Activated T-helper 1 cell treated with Interleukin-2 at 50 U/mL for 16 hours (primary cell): ENCODE measurements at places on chromosomes 11 and 22.

- no peak for DNase-seq
These were observed 55.1 kb downstream of the AAMDC start for GRCh38 chr11:77876045-77876444.

- DNase-seq: no peak
These were observed 47.9 kb upstream of the CCDC188 start for GRCh38 chr22:20198557-20199319.

- DNase-seq: no peak
These were observed 91.3 kb downstream of the RELT start for GRCh38 chr11:73467505-73467904.

- no peak for DNase-seq
These were observed 38.3 kb downstream of the CSF2RB start for GRCh38 chr22:36951746-36952145.

DNA sequence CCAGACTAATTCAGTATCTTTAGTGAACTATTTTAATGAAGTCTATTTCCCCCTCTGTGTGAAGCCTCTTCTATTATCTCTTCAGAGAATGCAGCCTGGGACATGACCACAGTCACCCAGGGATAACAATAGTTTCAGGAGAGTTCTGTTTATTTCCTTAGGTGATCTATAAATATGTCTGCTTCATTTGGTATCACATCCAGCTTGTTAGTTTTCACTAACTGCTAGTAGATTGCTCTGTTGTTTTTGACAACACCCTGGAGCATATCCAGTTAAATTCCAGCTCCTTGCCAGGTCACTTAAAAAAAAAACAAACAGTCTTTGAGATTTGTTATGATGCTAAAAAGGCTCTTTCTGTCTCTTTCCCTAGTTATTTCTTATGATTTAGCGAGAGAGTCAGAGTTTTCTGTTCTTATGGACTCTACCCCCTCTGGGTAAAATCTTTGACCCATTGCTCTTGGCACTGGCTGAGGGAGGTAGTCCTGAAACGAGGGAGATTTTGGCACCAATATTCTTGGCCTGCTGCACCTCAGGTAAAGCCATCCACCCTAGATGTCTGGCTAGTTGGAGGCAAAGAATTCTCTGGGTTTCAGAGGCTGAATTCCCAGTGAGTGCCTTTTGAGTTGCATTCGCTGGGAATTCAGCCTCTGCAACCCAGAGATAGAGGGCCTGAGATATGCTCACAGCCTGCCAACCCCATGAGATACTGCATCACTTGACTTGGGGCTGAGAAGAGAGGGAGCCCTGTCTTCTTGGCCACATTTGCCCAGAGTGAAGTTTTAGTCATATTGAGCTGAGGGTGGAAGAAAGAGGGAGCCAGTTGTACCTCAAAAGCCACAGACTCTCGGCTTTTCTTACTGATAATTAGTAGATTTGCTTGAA is 159.1 kb downstream of the PGR start:
- no peak for DNase-seq

DNA sequence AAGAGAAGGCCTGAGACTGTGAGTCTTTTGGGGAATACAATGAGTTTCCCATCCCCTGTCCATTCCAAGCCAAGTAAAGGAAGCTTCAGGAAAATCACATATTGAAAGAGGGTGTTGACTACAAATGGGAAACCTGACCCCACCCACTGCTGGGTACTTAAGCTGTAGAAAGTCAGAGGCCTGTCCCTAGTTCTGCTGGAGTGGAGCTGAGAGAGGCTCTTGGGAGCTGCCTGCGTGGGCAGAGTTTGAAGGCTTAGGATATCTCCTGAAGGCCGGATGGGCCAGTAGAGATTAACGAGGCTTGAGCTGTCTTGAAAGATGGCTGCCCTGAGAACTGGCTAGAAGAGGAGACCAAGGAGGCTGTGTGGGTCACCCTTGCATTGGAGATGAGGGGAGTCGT is 176.2 kb upstream of the NECTIN1 start:
- DNase-seq: no peak

- no peak for DNase-seq
These were observed 1309.7 kb downstream of the LRRC4C start for GRCh38 chr11:40149721-40150120.

- no peak for DNase-seq
These were observed 3.1 kb upstream of the POLD4 start for GRCh38 chr11:67356387-67356863.

- no peak for DNase-seq
These were observed 43.9 kb downstream of the RELT start for GRCh38 chr11:73420136-73420535.

GRCh38 chr11:27965559-27965958 is 142.4 kb downstream of the KIF18A start:
- no peak for DNase-seq

DNA sequence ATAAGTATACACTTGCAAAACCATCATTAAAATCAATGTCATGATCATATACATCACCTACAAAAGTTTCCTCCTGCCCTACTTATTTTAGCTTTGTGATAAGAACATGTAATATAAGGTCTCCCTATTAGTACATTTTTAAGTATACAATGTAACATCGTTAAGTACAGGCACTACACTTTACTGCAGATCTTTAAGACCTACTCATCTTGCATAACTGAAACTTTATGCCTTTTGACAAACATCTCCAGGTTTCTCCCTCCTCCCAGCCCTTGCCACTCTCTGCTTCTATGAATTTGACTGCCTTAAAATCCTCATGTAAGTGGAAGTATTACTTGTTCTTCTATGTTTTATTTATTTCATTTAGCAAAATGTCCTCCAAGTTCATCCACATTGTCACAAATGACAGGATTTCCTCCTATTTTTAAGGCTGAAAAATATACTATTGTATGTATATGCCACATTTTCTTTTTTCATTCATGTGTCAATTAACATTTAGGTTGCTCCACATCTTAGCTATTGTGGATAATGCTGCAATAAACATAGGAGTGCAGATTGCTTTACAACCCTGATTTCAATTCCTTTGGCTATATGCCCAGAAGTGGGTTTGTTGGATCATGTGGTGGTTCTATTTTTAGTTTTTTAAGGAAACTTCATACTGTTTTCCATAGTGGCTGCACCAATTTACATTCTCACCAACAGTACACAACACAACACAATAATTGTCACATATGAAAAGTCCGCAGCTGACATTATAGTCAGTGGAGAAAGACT is 471.1 kb upstream of the ANO3 start:
- DNase-seq: no peak

GRCh38 chr11:94785509-94785908 is 17.4 kb downstream of the AMOTL1 start:
- DNase-seq: no peak

DNA sequence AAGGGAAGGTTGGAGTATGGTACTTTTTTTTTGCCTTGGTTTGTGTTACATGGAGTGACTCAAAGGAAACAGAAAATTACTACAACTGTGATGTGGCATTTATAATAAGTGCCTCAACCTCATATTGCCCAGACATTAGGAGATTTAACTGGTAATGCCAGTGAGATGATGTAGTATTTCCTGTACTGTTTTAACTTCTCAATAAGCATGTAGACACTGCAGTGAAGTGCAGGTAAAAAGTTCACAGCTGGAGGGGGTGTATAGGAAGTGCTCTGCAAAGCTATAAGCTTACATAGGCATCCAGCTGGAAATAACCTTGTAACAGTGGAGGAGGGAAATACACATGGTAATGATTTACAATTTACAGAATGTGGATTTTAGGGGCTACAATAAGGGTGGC is 138.2 kb upstream of the MTMR2 start:
- DNase-seq: no peak

DNA sequence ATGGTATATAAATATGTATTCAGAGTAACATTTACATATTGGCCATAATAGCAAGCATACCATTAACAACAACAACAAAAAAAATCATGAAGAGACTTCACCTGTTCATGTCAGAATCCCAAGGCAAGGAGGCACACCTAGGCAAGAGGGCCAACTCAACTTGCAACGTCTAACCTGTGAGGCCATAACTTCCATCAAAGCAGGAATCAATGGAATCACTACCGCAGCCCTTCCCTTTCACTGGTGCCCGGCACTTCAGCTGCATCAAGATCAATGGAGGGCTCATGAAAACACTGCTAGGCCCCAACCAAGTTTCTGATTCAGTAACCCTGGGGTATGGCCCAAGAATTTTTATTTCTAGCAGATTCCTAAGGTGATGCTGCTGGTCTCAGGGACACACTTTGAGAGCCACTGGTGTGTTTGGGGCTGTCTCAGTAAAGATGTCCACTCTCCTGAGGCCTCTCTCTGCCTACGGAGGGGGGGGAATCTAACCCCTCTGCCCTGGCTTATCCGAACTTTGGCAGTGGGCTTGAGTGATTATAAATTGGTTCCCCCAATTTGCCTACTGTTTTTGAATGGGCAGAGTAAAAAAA is 8.0 kb downstream of the ZFTA start:
- DNase-seq: no peak

DNA sequence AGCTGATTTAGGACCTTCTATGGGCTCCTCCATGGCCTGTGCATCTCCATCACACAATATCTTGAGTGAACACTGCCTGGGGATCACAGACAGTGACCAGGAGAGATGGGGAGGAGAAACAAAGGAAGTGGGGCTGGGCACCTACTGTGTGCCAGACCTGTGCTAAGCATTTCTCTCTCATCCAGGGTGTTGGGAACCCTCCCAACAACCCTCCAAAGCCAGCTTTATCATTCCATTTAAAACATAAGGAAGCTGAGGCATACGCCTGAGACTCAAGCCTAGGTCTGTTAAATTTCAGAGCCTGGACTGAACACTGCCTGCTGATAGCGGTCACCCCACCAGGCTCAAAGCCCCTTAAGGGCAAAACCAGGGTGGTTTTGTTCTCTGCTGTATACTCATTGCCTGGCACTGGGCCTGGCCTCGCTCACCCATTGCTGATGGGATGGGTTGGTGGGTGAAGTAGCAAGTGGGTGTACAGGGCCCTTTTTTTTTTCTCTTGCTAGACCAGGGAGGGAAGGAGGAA is 130.1 kb downstream of the MN1 start:
- no peak for DNase-seq

DNA sequence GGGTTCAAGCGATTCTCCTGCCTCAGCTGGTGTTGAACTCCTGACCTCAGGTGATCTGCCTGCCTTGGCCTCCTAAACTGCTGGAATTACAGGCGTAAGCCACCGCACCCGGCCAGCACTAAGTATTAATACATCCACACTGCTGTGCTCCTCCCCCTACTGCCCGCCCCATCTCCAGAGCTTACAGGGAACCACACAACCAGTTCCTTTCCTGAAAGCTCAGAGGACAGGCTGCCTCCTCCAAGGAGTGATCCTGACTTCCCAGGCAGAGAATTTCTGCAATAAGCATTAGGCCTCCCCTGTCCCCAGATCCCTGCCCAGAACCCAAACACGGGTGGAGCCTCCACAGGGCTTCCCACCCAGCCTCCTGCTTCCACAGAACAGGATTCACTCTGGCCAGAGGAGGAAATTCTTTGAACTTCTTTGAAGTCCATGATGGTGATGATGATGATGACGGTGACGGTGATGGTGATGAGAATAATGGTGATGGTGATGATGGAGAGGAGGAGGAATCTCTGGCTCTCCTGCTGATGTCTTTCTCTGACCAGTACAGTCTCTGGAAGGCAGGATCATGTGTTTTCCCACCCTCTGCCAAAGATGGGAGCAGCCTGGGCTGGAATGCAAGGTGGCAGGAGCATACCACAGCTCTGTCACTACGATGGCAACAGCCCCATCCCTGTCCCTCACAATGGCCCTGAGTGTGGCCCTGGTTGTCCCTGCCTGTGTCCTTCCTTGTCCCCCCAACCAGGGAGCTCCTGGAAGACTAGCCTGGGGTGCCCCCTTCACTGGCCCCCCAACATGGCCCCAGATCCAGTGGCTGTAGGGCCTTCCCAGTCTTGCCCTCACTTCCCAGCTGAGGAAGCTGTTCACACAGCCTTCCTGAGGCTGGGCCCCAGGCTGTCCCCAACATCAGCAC is 33.5 kb upstream of the CSNK1E start:
- DNase-seq: no peak

DNA sequence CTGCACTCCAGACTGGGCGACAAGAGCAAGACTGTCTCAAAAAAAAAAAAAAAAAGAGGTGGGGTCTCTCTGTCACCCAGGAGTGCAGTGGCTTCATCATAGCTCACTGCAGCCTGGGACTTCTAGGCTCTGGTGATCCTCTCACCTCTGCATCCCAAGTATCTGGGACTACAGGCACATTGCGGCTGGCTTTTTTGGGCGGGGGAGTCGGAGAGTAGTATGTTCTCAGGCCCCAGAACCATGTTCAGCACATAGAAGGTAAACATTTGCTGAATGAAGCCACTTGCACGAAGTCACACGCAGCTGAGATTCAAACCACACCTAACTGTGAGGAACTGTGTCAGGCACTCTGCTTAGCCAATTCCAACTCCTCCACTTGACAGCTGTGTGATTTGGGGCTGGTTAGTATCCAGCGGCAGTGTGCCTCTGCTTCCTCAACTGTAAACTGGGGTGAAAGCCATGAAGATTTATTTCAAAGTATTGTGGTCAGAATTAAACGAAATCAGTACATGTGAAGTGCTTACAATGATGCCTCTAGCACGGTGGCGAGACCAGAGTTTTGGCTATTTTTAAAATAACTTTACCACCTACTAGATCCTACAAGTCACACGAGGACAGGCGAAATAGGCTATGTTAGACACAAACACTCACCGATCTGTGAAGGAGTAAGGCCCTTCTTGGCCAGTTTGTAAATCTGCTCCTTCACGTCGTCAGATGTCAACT is 789 bp downstream of the RPS13 start:
- DNase-seq: no peak

DNA sequence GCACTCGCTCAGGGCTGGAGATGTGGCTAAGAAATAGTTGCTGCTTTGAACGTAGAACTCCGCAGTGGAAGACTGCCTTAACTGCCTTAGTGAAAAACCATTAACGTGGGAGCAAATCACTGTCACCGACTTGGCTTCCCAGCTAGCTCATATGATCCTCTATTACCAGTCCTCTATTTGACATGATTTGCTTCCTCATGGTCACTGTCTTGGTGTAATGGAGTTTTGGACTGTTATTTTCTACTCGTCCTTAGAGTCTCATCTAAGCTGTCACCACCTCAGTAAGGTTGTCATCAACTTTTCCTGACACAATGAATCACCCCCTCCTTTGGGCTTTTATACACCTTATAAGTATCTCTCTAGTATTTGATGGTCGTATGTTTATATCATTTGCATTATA is 167.1 kb upstream of the NARS2 start:
- no peak for DNase-seq

- DNase-seq: no peak
These were observed 8.7 kb upstream of the DAGLA start for GRCh38 chr11:61671527-61671926.

DNA sequence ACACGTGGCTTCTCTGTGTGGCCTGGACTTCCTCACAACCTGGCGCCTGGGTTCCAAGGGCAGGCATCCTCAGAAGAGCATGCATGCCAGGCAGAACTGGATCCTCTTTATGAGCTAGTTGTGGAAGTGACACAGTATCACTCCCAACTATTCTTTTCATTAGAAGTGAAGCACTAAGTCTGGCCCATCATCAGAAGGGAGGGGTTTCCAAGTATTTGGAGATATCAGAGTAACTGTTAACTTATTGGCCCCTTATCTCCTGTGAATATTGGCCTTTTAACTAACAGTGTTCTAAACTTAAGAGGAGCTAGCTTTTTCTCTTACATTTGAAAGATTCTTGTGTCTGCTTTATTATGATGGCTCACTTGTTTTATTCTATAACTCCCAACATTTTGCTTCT is 35.5 kb downstream of the FDX1 start:
- DNase-seq: no peak

GRCh38 chr11:88275636-88276035 is 61.9 kb downstream of the CTSC start:
- DNase-seq: no peak
